PC-3 (cell line): ENCODE measurements at places on chromosomes 2 and 18. TPM values are rescaled to one million over a fixed set of nuclear protein-coding genes. Genes with fewer than 3 reads are reported as not detected.
A peak's percentile ranks its signal among the peaks of the same experiment; 100 is the strongest.

Gene SLC9A4
- total RNA-seq: 0.04 TPM in 1 of 2 replicates, not detected in the other

Gene DNAH6
- total RNA-seq: not detected in 2 replicates

Gene SLC35F6
- 33.9 and 43.8 TPM in 2 replicates for total RNA-seq

Gene ANO7
- 2.6 and 2.9 TPM in 2 replicates for total RNA-seq

Gene PTPRN
- total RNA-seq: 0.07 TPM in 1 of 2 replicates, not detected in the other

Gene KIF1A
- 0.40 TPM in 1 of 2 replicates, not detected in the other for total RNA-seq

Gene GPAT2
- not detected in 2 replicates for total RNA-seq

Gene APCDD1
- not detected in 2 replicates for total RNA-seq

DNA sequence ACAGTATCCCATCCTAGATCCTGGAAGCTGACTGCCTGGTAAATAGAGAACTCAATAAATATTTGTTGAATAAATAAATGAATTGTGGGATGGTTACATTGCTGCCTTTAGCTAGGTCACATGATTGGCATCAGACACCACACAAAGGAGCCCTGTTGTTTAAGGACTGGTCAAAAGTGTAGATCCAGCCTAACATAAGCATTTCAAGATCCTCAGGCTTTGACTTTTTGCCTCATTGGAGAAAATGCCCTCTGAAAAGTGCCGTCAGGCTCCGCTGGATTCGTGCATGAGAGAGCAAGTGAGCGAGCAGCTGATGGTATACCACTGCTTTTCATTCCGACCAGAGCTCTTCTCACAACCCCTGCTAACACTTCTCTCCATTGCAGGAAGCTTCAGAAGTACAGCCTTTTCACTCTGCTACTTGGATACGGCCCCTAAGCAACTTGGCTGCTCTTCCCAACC lies 1.3 kb upstream of the ZNF24 start:
- H3K27ac ChIP-seq: no peak overlapping the region
- peaks cover 11% of the 10 kb centered on the region; the same call in 1 of the 2 replicates for H3K4me1 ChIP-seq
- peak; percentile 2 for DNase-seq

GRCh38 chr18:8142932-8143331 lies 466.3 kb upstream of the RAB12 start:
- no peak overlapping the region for H3K27ac ChIP-seq
- H3K4me1 ChIP-seq: peaks cover 9% of the 10 kb centered on the region
- no peaks in the 10 kb centered on the region for H3K36me3 ChIP-seq
- no peaks in the 10 kb centered on the region for H3K27me3 ChIP-seq
- DNase-seq: no peak

DNA sequence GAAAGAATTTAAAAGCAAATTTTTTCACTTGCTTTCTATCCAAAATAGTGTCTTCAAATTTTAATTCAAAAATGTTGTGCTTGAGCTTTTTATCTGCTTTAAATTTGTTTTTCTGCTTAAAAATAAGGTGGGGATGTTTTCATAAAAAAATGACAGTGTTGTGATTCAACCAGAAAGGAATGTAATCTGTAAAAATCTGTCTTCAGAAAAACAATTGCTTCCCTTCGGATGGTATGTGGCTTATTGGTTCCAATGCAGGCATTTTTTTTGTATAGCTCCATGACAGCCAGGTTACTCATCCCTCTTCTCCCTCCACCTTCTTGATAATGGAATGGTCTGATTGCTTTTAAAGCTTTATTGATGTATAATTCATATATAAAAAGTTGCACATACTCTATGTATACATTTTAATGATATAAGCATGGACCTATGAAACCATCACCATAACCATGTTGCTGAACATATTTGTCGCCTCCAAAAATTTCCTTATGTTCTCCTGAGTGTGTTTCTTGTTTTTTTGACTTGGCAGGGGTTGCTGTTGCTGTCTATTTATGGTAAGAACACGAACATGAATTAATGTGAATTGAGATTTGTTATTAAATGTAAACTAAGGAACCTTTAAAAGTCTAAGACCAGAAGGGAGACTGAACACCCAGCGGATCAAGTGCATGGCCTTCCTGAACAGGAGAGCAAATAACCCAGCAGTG lies 363.7 kb upstream of the SPHKAP start:
- DNase-seq: peak; percentile 87
- H3K27me3 ChIP-seq: no peaks in the 10 kb centered on the region
- no peak overlapping the region for H3K4me3 ChIP-seq
- H3K27ac ChIP-seq: peak overlapping the region; percentile 57
- peaks cover 49% of the 10 kb centered on the region for H3K4me1 ChIP-seq
- no peaks in the 10 kb centered on the region for H3K36me3 ChIP-seq

DNA sequence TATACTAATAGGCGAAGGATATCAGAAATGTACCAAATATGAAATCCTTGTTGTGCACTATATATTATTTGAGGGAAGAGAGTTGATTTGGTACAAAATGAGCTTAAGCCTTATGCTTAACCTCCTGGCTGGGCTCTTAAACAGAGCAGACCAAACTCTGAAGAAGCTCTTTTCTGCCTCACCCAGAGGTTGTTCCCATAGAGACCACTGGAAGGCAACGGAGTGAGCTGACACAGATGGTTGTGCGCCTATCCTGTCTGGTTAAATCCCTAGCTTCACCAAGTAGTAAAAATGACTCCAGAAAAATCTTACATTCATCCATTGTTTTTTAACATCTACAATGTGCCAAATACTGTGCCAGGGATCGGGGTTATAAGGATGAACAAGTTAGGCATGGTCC lies 55.9 kb upstream of the NOL4 start:
- no peaks in the 10 kb centered on the region for H3K4me1 ChIP-seq
- no peak overlapping the region for H3K4me3 ChIP-seq
- no peak for DNase-seq
- H3K27ac ChIP-seq: no peak overlapping the region
- H3K27me3 ChIP-seq: no peaks in the 10 kb centered on the region
- H3K36me3 ChIP-seq: no peaks in the 10 kb centered on the region

DNA sequence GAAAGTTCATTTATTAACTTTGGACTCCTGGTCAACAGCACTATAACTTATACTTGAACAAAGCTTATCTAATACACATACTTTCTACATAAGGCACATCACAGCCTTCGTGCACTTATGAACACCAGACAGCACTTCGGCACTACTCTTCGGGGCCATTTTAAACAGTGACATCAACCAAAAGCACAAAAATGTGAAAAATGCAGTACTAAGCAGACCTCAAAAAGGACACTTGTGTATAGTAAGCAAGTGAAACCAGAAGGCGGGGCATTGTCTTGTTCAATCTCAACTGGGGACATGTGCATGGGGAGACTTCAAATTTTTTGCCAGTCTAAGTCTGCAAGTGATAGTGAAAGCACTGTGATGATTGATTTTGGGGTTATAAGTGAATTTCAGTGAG lies 163.0 kb downstream of the NCKAP5 start:
- H3K36me3 ChIP-seq: no peaks in the 10 kb centered on the region
- H3K27me3 ChIP-seq: no peaks in the 10 kb centered on the region
- no peak overlapping the region for H3K4me3 ChIP-seq
- H3K27ac ChIP-seq: no peak overlapping the region

DNA sequence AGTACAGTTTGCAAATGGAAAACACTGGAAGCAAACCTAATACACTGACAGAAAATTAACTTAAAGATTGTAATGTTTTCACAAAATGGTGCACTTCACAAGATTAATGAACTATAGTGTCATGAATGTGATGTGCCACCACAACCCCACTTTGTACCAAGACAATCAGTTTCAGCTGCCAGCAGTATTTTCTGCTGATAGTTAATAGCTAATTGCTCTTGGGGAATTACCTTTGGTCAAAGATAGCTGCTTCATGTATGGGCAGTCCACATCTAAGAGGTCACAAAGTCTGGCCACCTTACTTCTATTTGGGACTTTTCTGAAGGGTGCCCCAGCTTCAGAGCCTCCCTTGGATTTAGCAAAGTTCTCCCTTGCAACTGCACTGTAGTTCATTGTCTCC lies 254.0 kb downstream of the CALCRL start:
- no peak overlapping the region for H3K4me3 ChIP-seq
- no peak for DNase-seq
- H3K27ac ChIP-seq: no peak overlapping the region

DNA sequence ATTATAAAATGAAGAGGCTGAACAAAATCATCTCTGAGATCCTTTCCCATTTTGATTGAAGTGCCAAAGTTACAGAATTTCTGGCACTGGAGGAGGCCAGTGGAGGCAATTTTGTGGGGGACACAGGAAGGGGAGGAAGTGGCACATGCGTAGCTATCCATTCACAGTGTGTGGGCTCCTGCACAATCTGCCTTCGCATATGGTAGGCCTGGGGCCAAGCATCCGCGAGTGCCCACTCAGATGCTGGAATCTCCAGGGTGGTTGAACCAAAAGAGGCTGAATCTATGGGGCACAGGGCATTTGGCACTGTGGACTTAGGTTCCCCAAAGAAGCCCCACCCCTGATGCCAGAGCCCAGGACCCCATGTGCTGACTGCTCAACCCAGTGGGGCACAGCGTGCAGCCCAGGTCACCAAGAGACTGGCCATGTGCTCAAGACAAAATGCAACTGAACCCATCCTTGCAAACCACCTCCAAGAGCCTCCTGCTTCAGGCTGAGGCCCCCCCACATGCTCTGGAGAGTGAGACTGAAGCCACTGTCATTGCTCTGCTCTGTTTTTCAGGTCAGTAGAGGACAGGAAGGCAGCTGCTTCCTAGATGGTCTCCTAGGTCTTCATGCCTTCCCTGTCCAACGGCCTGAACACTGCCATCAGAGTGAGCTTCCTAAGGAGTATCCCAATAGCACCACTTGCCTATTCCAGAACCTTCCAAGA lies 28.5 kb downstream of the ST8SIA5 start:
- no peak overlapping the region for H3K27ac ChIP-seq
- no peak overlapping the region for H3K4me3 ChIP-seq
- no peaks in the 10 kb centered on the region for H3K27me3 ChIP-seq
- no peaks in the 10 kb centered on the region for H3K4me1 ChIP-seq

GRCh38 chr2:134460583-134460998 lies 206.7 kb downstream of the MGAT5 start:
- peak; percentile 75 for DNase-seq
- H3K4me1 ChIP-seq: no peaks in the 10 kb centered on the region
- H3K36me3 ChIP-seq: no peaks in the 10 kb centered on the region
- H3K27ac ChIP-seq: no peak overlapping the region
- H3K4me3 ChIP-seq: no peak overlapping the region

GRCh38 chr2:70738159-70738558 lies 29.8 kb downstream of the ADD2 start:
- peak; percentile 27 for DNase-seq
- peaks cover 46% of the 10 kb centered on the region for H3K27me3 ChIP-seq
- H3K36me3 ChIP-seq: no peaks in the 10 kb centered on the region
- H3K4me1 ChIP-seq: no peaks in the 10 kb centered on the region
- no peak overlapping the region for H3K27ac ChIP-seq

- no peak for DNase-seq
- peaks cover 9% of the 10 kb centered on the region for H3K4me1 ChIP-seq
- no peaks in the 10 kb centered on the region for H3K27me3 ChIP-seq
- no peak overlapping the region for H3K27ac ChIP-seq
- no peaks in the 10 kb centered on the region for H3K36me3 ChIP-seq
Measured at GRCh38 chr2:147630585-147630984, 214.2 kb upstream of the ACVR2A start.

- no peak for DNase-seq
- H3K4me1 ChIP-seq: peaks cover 22% of the 10 kb centered on the region
- no peak overlapping the region for H3K4me3 ChIP-seq
- H3K27me3 ChIP-seq: no peaks in the 10 kb centered on the region
- no peak overlapping the region for H3K27ac ChIP-seq
- H3K36me3 ChIP-seq: no peaks in the 10 kb centered on the region
Measured at GRCh38 chr2:238563551-238563950, 136.8 kb downstream of the ASB1 start.

DNA sequence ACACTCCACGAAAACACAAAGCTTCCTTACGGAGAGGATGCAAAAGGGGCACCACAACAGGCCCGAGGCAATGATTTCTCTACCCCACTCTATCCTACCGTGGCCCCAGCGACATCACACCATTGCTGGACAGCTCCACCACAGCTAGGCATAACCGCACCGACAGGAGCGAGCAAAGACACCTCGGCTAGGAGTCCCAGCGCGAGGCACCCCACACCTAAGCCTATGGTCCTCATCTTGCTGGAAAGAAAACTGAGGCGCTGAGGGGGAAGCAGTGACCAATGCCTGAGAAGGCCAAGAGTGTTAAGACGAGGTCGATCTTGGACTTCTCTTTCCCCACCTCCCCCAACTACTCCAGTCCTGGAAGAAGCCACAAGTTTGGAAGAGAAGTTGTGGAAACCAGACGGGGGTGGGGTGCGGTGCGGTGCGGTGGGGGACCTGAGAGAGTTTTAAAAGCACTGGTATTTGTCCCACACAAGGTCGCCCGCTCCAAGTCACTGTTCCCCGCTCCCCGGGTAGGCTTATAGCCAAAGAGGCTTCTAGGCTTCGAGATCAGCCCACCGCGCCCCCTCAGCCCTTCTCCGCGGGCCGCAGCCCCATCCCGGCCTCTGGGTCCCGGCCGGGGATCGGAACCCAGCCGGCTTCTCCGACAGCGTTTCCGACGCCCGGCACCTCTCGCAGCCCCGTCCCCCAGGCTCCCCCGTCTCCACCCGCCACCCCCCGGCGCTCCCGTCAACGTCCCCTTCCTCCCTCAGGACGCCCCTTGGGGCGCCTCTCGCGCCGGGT lies 766 bp downstream of the PDE6D start:
- no peaks in the 10 kb centered on the region for H3K27me3 ChIP-seq
- DNase-seq: no peak
- H3K4me3 ChIP-seq: peak overlapping the region; percentile 73
- H3K27ac ChIP-seq: no peak overlapping the region
- H3K4me1 ChIP-seq: peaks cover 20% of the 10 kb centered on the region

GRCh38 chr18:36561046-36561445 lies 263.5 kb downstream of the FHOD3 start:
- no peaks in the 10 kb centered on the region for H3K27me3 ChIP-seq
- H3K27ac ChIP-seq: no peak overlapping the region
- H3K4me3 ChIP-seq: no peak overlapping the region
- no peak for DNase-seq
- H3K4me1 ChIP-seq: no peaks in the 10 kb centered on the region

- no peaks in the 10 kb centered on the region for H3K36me3 ChIP-seq
- H3K4me1 ChIP-seq: peaks cover 19% of the 10 kb centered on the region
- DNase-seq: peak; percentile 93
- H3K27me3 ChIP-seq: no peaks in the 10 kb centered on the region
- no peak overlapping the region for H3K27ac ChIP-seq
- peak overlapping the region; percentile 42; the same call in 1 of the 2 replicates for H3K4me3 ChIP-seq
Measured at GRCh38 chr2:85678794-85679672, 11.0 kb upstream of the SFTPB start.

DNA sequence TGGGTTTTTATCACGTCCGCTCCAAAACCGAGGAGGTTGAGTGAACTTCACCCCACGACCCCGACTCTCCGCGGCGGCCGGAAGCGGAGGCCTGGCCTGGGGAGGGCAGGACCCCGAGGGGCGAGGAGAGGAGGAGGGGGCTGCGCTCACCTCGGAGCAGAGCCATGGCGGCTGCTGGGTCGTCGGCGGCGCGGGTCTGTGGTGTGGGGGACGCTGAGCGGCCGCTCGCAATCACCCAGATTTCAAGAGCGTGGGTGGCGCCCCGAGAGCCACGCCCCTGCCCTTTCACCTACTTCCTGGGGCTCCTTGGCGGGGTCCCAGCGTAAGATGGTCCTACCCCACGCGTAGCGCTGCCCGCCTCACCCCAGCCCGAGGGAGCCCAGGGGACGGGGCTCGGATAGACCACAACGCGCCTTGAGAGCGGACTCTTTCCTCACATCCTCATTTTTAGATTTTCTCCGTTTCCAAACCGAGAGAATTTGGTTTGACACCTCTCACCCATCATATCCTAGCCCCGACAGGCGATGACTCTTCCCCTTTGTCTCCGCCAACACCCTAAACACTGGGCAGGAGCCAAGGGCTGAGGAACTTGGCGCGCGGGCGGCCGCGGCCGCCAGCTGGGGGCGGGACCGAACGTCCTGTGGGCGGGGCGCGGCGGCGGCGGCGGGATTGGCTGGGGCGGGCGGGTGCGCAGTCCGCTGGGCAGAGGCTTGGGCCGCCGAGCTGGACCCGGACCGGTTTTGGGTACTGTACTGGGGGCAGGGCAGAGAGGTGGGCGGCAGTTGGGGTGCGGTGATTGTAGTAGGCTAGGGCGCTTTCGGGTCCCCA lies at the start of gene ACAA2:
Gene ACAA2, minus strand, starts transcription at position 215 of the 828 bp plus-strand sequence. Its CDS starts 49 bp downstream, at position 166.
- H3K4me1 ChIP-seq: no peaks in the 10 kb centered on the region; the same call in 1 of the 2 replicates
- H3K27ac ChIP-seq: peak within 1 kb of the TSS; percentile 51
- H3K4me3 ChIP-seq: peak within 1 kb of the TSS; percentile 75
- H3K36me3 ChIP-seq: no peaks in the 10 kb centered on the region
